NCI-H146 (cell line): ENCODE measurements at places on chromosomes 3 and 15.

- DNase-seq: no peak
Measured at GRCh38 chr15:87973501-87974215, 282.9 kb downstream of the NTRK3 start.

- DNase-seq: no peak
Measured at GRCh38 chr15:95875121-95875643, 455.3 kb upstream of the NR2F2 start.

GRCh38 chr15:66803182-66803729, 101.2 kb downstream of the SMAD6 start:
- no peak for DNase-seq

GRCh38 chr3:108661699-108662098, 72.2 kb downstream of the DZIP3 start:
- DNase-seq: no peak

DNA sequence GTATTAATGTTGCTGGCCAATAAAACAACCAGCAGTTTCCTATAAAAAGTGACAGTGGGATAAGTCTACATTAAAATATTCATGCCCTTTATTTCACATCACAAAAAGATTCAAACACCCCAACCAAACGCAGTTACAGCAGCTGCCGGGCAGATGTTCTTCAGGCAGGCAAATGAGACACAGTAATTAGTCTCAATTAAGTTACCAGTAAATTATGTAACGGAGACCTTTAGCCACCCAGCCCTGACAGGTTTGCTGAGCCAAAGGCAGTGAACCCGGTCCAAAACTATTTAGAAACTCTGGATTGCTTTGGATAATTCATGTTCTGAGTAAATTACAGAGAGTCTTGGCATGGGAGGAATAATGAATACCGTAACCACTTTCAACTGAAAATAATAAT, 289.2 kb upstream of the LYSMD4 start:
- no peak for DNase-seq

GRCh38 chr15:29612096-29612495, 210.2 kb downstream of the TJP1 start:
- no peak for DNase-seq

GRCh38 chr3:124699686-124700396, 30.4 kb upstream of the UMPS start:
- no peak for DNase-seq

DNA sequence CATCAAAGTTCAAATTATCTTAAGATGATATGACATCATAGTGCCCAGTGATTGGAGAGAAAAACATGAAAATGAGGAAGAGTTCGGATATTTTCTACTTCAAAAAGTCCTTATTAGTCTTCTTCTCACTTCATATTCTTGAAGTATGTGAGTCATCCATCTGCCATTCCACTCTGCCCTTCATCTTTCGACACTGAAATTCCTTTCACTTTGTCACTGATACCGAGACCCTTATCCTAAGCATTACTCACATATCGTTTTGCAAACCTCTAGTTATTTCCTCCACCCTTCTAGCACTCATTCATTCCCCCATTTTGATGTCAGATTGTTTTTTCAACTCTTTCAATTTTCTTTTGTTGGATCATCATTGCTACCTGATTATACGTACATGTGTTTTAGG, 4.0 kb downstream of the OR5H14 start:
- DNase-seq: no peak

DNA sequence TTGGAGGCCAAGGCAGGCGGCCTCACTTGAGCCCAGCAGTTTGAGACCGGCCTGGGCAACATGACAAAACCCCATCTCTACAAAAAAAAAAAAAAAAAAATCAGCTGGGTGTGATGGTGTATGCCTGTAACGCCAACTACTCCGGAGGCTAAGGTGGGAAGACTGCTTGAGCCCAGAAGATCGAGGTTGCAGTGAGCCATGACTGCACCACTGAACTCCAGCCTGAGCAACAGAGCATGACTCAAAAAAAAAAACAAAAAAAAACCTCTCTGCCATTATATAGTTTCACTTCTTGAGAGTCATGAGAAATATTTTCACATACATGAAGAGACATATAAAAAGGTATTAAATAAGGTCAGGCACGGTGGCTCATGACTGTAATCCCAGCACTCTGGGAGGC, 45.9 kb upstream of the CP start:
- DNase-seq: no peak

DNA sequence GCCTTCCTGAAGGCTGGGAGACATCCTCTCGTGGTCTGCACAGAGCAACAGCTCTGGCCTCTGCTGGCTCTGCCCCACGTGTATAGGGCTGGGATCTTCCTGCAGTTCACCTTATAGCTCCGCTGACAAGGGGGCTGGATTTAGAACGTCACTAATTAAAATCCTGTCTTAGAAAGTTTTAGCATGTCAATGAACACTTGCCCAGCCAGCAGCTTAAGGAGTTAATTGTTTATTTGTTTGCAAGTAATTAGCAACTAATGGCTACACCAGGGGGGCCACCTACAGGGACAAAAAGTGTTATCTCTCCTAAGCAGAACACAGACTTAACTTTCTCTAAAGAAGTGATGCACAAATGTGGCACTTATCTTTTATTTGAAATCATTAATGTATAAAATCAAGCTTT, at the start of gene HESX1:
Gene HESX1, minus strand, starts transcription at position 84 of the 403 bp plus-strand sequence. Its CDS starts 60 bp downstream, at position 24.
- DNase-seq: no peak

DNA sequence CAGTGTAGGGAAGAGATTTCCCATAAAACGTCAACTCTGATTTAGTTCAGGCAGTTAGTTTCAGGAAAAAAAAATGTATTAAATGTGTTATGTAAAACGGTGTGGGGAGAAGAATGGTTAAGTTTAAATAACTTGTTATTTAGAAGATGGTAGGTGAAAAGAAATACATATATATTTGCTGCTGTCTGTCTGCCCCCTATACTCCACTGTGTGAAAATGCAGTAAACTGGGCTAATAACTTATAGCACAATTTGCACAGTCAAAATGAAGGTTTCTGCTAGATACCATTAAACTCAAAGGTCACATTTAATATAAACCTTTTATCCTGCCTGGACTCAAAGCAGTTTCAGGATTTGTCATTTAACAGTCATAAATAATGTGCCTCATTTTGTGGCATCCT, 515.0 kb downstream of the FGF12 start:
- DNase-seq: no peak

GRCh38 chr3:74347563-74348268, 266.7 kb downstream of the CNTN3 start:
- no peak for DNase-seq

DNA sequence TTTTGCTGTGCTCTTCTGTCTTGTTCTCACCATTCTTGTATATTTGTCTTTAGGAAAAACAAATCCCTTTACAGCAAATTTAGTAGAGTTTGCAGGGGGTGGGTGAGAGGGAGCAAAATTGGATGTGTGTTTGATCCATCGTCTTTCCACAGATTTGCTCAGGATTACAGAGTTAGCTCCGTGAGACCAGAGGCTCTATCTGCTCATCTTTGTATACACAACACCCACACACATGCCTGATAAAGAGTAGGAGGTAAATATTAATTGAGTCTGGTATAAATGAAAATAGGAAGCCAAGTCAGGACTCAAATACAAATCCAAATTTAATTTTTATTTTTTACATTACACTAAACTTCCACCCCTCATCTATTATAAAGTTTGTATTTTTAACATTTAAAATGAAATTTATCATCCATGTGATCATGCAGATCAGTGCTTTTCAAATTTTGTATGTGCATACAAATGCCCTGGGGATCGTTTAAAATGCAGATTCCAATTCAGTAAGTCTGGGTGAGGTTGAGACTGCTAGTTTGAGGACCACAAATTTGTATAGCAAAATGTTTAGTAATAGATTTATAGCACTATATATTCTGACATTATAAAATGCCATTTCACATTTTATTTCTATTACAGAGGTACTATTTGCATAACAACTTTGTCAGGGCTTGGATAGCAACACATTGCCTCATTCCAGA, 326.7 kb downstream of the LSAMP start:
- DNase-seq: no peak

DNA sequence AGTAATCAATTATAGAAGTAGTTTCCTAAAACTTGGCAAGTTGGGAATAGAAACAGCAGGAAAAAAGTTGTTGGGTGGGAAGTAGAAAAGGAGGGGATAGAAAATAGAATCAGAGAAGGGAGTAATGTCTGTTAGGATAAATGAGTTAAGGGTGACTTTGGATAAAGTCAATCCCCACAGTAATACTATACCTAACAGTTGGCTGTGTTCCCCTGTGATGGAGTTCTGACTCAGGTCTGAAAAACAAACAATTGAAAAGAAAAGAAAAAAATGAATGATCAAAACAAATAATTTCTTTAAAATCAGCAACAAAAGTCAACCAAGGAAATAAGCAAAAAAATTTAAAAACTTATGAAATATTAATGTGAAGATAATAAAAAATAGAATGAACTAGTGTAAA, 50.3 kb downstream of the EMC4 start:
- no peak for DNase-seq

DNA sequence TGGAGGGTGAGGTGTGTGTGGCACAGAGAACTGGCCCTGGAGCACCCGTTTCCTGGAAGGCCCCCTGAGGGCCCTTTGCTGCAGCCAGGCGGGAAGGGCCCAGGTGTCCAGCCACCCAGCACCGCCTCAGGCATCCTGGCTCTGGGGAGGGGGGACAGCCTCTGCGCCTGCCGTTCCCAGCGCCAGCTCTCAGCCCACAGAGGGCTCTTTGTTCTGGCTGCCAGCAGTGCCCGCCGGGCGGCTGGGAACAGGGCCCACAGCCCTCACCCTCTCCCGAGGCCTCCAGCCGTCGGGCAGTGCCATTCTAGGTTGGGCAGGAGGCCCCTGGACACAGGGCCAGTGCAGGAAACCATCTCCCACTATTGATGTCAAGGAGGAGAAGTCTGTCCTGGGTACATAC, 8.3 kb downstream of the SLC38A3 start:
- DNase-seq: peak; percentile 43

- DNase-seq: no peak
Measured at GRCh38 chr3:52134761-52135160, 19.5 kb downstream of the POC1A start.

DNA sequence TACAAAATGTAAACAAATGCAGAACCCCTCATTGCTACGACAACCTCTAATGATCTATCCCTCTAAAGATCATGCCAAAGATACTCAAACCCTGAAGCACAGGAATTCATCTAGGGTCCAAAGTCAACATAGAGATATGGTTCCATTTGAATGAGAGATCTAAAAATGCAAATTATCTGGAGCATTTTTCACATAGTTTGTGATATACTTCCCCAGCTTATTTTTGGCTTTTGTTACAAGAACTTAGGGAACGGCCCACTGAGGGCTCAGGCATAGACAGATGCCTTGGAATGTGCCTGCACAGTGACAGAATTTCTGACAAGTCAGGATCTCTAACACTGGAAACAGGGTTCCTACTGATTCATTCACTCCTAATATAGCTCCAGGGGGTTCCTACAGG, 258.9 kb upstream of the THBS1 start:
- DNase-seq: no peak

DNA sequence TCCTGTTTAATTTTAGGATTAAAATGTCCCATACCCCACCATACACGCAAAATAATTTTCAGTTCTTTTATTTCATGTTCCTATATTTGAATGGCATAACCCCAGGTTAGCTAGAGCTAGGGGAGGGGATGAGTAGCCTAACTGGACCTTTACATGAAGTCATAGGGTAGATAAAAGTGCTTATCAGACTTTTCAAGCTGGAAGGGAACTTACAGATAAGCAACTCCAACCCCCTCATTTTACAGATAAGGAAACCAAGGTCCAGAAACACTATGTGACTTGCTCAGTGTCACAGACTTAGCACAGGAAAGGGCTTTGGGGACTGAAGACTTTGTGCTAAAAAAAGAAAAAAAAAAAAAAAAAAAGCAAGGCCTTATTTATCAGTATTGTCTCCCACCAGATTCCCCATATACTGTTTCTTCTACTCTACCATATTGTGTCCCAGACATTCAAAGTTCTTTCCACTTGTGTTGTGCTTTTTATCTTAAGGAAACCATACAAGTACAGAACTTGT, 10.6 kb upstream of the TNIK start:
- DNase-seq: no peak

- DNase-seq: no peak
Measured at GRCh38 chr3:121064121-121064520, 156.1 kb downstream of the STXBP5L start.

DNA sequence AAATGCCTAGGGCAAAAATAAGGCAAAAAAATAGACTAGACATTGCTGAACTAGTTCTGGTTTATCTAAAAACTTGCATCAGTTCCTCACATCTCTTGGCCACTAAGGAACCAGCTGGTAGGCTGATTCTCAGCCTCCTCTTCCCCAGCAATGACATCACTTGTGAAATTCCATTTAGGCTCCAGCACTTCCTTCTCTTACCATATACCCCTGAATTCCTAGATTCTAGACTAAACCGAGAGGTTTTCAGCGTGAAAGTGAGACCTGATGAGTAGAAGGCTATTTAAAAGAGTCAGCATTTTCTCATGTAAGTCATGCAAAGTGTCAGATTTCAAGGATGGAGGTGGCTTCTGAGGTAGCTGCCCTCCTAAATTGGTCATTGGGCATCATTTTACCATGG, 247.1 kb upstream of the CDIN1 start:
- DNase-seq: no peak

DNA sequence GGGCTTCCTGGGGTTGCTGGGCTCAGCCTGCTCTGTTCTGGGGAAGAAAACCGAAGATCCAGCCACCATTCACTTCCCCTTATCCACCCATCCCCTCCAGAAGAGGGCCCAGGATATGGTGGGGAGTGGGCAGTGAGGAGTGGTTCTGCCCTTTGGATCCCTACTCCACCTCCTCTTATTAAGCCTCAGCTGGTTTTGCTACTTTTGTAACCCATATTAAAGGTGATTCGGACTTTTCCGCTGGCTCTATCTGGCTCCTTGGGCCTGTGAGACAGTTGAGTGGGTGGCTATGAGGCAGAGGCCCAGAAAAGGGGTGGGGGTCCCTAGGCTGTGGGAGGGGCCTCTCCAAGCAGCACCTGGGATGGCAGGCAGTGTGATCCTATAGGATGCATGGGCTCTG, 33.8 kb downstream of the NBEAL2 start:
- DNase-seq: no peak

DNA sequence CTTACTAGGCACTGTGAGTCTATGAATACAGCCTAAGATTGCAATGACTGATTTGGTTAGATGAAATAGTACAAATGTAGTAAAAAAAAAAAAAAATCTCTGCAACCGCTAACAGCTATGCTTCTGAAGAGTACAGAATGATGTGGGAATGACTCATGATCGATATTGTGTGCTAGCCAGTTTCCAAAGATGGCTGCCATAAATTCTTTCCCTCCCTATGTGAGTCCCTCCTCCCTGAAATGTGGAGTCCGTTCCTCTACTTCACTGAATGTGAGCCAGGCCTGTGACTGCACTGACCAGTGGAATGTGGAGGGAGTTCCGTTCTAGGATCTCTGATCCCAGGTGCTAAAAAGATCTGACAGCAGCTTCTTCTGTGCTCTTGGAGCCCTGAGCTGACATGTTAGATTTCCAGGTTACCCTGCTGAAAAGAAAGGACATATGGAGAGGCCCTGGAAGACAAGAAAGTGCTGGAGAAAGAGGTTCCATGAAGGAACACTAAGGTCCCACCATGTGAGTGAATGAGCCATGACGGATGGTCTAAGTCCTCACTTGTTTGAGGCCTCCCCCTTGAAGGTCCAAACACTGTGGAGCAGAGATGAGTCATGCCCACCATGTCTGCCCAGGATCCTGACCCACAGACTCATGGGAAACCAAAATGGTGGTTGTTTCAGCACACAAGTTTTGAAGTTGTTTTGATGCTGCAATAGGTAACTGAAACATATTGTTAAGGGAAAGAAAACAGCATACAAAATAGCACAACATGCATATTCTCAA, 46.3 kb downstream of the DGKG start:
- DNase-seq: no peak
